ENCODE measurements at places on chromosomes 6 and 20. TPM values are rescaled to one million over a fixed set of nuclear protein-coding genes. Genes with fewer than 3 reads are reported as not detected.
A peak's percentile ranks its signal among the peaks of the same experiment; 100 is the strongest.

The BYSL gene
- 16.2 TPM for total RNA-seq

DNA sequence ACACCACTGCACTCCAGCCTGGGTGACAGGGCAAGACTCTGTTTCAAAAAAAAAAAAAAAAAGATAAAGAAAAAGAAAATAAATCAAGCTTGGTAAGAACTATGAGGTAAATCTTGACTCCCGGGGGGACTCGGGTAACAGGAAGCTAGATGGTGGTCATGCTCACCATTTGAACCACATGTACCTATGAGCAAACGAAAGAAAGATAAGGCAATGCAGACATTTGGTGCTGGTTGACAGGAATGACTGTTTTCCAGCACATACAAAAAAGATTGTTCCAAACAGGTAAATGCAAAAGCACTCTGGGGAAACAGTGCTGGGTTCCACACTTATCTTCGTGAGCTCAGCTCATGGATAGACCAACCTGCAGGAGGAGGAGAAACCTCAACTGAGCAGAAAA is 22.8 kb upstream of the PTPN1 start:
- no peak for ATAC-seq

The TFAP2A gene
- 59.6 TPM for total RNA-seq

The SCP2D1 gene
- total RNA-seq: not detected

- ATAC-seq: no peak
Observed at GRCh38 chr6:38182426-38182825, 362.9 kb downstream of the ZFAND3 start.

DNA sequence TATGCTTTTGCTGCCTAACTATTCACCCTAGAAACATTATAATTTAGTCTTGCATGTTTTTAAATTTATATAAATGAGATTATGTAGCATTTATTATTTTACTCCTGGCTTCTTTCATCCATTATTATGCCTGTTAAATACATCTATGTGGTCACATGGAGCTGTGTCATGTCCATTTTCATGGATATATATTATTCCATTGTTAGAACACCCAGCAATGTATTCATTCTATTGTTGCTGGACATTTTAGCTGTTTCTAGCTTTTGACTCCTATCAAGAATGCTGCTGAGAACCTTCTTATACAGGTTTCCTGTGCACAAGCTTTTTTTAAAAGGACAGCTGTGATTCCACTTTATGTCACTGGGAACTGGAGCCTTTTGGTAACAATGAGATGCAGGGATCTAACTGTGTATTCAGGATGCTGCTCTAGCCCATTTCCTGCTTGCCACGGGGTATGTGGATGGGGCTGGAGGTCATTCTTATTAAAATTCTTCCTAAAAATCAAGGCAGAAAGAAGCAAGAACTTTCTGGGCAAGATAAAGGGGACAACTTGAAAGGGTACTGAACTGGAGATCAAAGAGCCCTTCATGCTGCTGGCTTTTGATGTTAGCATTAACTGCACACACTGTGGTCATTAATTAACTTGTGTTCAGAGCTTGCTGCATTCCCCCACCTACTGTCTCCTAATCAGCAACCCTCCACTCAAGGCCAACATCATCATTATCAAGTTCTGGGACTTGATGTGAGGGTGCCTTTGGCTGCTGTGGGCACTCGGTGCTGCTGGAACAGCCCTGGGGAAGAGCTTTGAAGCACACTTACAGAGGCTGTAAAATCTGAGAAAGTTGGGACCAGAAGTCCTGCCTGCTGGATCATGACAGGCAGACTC is 96.6 kb upstream of the AKIRIN2 start:
- ATAC-seq: no peak

DNA sequence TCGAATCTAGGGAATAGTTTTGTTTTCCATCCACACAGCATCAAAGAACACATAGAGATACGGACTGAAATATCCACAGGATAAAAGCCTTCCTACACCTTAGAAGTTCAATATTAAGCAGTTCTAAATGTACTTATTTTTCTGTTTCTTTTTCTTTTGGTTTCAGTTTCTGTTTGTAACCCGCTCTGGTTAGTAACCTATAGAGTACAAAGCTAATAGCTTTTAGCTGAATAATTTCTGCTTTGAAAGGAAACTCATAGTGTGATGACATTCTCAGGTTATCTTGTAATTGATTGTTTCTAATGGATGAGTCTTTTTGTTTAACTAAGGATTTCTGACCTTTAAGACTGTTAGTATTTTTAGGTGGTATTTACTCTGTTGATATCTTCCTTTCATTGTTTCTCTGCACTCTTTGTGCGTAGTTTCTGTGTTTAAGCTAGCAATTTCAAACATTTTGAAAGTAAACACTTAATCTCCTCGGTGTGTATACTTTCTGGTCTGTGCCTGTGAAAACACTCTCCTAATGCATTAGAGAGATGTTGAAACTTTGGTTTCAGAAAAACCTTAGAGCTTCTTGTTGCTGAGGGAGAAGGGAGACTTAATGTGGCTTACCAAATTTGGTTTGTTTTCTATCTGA is 385.5 kb downstream of the HDGFL1 start:
- ATAC-seq: no peak

The IFT52 gene
- 15.3 TPM for total RNA-seq

- ATAC-seq: peak; percentile 98
Observed at GRCh38 chr6:89432875-89433251, at the start of gene ANKRD6. Gene ANKRD6, plus strand, starts transcription at chr6:89433152. Its CDS starts 133,825 bp downstream, at chr6:89566977.

DNA sequence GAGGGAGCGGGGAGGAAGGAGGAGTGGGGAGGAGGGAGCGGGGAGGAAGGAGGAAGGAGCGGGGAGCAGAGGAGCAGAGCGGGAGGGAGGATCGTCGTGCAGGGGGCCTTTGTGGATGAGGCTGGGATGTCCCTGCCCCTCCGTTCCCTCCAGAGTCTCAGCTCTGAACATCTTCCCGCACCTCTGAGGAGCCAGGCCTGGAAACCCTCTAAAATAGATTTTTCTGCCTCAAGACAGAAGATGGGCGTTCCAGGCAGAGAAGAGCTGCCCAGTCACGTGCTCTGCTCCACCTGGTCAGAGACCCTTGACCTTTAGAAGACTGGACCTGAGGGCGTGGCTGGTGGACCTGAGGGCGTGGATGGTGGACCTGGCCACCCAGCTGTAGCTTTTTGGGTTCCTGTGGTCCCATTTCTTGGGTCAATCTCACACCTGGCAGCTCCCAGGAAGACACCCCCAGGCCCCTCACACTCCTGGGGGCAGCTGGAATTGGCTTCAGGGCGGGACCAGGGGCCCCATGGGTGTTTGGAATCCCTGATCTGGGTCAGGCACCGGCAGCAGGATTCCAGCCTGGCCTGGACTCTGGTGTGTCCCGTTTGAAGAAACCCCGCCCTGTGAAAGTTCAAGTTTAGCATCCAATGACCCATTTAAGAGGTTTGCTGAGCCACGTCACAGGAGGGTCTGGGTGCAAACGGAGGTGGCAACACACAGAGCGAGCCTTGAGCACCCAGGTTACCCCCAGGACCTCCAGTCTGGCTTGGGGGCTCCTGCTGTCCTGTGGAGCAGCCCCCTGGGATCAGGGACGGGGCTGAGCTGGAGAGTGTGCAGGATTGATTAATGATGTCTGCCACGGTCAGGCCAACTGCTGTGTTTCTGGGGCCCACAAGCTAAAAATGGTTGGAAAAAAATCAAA is 96.9 kb upstream of the BHLHE23 start:
- no peak for ATAC-seq

DNA sequence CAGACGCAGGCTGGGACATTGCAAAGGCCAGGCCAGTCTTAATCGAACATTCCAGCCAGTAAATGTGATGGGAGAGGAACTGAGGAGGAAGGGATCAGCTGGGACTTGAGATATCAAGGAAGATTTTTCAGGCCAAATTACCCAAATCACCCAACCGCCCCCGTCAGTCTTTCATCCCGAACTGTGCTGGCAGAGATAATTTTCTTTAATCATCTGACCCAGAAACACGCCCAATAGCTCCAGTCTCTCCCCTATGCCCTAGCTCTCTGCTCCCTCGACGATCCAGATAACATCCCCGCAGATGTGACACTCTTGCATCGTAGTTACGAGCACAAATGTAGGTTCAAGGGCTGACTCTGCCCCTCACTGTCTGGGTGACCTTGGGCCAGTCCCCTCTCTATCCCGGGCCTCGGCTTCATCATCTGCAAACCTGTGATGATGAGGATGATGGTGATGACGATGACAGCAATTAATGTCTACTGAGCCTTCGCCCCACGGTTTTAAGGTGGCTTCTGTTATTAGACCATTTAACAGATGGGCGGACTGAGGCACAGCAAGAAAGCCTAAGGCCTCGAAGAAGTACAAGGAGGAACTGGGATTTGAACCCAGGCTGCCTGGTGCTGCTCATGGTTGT is 118.6 kb downstream of the PREX1 start:
- no peak for ATAC-seq

- ATAC-seq: no peak
Observed at GRCh38 chr6:55567558-55567957, 11.4 kb downstream of the HMGCLL1 start.

The ZNF217 gene
- total RNA-seq: 30.4 TPM

The FLRT3 gene
- total RNA-seq: 3.0 TPM

The FKBP5 gene
- total RNA-seq: 65.5 TPM

The POM121L2 gene
- not detected for total RNA-seq

DNA sequence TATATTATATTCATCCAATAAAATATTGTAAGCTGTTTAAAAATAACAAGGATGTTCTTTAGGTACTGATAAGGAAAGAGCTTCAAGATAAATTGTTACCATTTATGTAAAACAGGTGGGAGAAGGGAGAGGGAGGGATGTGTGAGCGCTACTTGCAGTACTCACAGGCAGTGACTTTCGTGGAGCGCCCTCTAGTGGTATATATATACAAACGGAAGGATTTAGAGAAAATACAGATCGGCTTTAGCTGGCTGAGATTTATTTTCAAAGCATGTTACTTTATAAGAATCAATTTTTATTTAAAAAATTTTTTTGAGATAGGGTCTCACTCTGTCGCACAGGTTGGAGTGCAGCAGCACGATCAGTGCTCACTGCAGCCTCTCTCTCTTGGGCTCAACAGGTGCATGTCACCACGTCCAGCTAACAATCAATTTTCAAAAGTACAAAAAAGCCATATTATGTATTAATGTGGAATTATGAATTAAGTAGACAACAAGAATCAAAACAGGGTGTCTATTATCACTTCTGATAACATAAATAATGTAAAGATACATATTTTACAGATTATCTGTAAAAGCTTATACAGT is 3.3 kb upstream of the MOG start:
- ATAC-seq: no peak

The EYS gene
- total RNA-seq: not detected

The C20orf202 gene
- total RNA-seq: 0.24 TPM

The STMND1 gene
- total RNA-seq: not detected

GRCh38 chr6:89339565-89339964 is 13.0 kb downstream of the UBE2J1 start:
- ATAC-seq: no peak

- ATAC-seq: no peak
Observed at GRCh38 chr6:41715795-41716515, 19.5 kb downstream of the TFEB start.

- no peak for ATAC-seq
Observed at GRCh38 chr6:69729870-69730449, 66.8 kb downstream of the LMBRD1 start.
